Activated naive CD8-positive, alpha-beta T cell treated with anti-CD3 and anti-CD28 coated beads, Interleukin-2, amount 50 U/mL, for 24 hours (primary cell): ENCODE measurements at places on chromosomes 7 and 10.

- no peak for DNase-seq
Measured at GRCh38 chr10:11450427-11450826, 161.0 kb downstream of the USP6NL start.

DNA sequence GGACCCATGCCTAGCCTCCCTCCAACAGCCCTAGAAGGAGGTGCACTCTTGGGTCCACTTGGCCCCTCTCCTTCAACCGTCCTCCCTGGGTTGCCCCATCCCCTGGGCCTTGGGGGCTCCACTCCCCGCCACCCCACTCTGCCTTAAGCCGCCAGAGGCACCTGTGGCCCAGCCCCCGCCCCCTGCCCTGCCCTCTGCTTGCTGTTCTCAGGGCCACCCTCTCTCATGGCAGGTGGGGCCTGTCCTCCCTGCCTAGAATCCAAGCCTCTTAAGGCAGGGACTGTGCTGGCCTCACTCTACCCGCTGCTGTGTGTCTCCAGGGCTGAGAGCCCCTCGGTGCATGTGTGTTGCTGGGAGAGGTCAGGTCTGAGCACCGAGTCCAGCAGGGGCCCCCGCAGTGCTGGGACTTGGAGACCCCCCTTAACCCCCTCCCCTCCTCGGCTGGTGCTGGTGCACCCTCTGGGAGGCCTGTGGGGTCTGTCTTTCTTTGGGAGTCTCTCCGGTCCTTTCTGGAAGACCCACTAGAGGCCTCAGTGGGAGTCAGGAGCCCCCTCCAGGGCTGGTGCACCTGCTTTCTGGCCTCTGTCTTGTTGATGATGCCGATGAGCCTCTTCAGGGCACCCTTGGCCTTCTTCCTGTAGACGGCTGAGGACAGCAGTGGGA is 43.8 kb downstream of the CFAP46 start:
- DNase-seq = no peak

GRCh38 chr10:24886290-24886680 is 66.1 kb downstream of the PRTFDC1 start:
- no peak for DNase-seq

GRCh38 chr7:69193061-69193460 is 405.2 kb upstream of the AUTS2 start:
- no peak for DNase-seq

DNA sequence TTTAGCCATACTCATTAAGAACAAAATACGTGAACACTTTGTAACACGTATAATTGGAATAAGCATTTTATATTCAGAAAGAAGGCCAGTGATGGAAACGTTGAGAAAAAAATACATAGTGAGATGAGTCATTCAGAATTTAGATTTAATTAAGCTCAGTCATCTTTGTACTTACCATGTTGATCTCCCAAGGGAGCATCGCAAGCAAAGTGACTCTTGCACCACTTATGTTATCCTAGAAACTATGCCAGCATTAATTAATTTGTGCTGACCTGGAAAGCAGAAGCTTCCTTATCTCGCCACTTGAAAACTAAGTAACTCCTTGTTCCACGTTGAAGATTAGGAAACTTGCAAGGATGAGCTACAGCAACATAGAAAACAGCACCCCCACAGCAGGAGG is 9.7 kb upstream of the MPP7 start:
- DNase-seq = no peak

- no peak for DNase-seq
Measured at GRCh38 chr7:110604885-110605284, 486.0 kb upstream of the LRRN3 start.

- peak; percentile 28 for DNase-seq
Measured at GRCh38 chr7:113086431-113086888, at the start of gene GPR85. Gene GPR85, minus strand, starts transcription at chr7:113086827. Its CDS starts 2,106 bp downstream, at chr7:113084721.

- DNase-seq = peak; percentile 48
Measured at GRCh38 chr10:79049931-79050895, 18.6 kb upstream of the ZMIZ1 start.

GRCh38 chr10:33160151-33160550 is 174.3 kb downstream of the NRP1 start:
- no peak for DNase-seq

DNA sequence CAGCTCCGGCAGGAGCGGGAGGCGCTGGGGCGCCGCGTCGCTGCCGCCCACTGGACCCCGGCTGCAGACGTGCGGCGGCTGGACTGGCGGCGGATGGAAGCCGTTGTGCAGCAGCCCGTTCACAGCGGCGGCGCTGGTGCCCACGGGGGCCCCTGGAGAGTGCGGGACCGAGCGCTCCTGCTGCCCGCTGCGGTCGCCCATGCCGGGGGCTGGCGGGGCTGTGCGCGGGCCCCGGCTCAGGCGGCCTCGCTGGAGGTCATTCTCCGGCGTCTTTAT is 413 bp downstream of the PANK1 start:
- DNase-seq = no peak

DNA sequence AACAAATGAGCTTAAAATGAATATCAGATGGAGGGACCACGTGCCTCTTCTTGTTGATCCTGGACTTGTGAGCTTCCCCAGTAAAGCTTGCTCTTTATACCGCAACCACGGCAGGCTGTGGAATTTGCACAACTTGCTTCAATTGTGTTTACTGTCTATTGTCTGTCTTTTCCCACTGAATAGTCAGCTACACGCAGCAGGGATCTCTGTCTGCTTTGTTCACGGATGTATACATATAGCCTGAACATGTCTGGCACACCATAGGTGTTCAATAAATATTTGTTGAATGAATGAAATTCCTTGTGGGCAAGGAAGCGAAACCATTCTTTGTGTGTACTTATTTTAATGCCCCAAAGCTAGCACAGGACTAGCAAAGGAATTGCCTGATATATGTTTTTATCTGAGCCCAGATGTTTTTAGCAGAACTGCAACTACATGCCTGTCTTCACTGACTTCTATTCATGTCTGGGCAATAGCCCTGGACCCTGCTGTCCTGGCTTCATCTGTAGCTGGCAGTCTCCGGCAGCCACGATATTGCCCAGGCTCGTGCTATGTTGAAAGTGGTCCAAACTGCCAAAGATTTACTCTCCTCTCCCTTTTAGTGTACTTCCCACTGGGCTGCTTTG is 29.9 kb upstream of the IFRD1 start:
- no peak for DNase-seq

DNA sequence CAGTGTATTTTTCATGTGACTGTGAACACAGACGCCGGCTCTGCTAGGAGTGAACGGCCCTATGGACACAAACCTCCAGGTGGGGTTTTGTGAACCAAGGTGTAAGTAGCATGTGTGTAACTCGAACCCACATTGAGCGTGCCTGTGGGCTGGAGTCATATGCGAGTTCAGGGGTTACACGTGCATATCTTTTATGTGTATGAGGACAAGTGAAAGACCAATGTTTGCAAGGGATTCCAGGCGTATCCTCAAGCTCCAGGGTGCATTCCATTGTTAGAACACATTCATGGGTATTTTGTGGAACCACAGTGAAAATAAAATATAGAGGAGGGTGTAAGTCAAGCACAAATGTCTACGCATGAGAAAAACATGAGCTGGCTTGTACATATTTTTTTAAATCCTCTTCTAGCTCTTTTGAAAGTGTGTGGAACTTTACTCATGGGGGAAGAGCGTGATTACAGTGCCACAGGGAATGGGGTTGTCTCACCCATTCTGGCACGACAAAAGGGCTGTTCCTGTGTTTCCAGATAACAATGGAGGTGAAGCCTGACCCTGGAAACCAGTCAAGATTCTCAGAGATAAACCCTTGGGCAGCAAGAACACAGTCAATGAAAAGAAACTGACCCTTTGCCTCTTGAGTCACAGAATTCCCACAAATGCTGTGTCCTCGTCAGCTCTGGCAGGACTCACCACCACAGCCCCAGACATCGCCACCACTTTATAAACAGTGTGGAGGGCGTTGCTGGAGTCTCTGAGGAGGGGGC is 37.0 kb upstream of the GOT1 start:
- no peak for DNase-seq

- DNase-seq = no peak
Measured at GRCh38 chr10:49104323-49104722, 11.0 kb downstream of the VSTM4 start.

GRCh38 chr7:130701650-130702049 is 15.3 kb upstream of the TSGA13 start:
- no peak for DNase-seq

- no peak for DNase-seq
Measured at GRCh38 chr10:82472406-82473335, 597.7 kb downstream of the NRG3 start.

DNA sequence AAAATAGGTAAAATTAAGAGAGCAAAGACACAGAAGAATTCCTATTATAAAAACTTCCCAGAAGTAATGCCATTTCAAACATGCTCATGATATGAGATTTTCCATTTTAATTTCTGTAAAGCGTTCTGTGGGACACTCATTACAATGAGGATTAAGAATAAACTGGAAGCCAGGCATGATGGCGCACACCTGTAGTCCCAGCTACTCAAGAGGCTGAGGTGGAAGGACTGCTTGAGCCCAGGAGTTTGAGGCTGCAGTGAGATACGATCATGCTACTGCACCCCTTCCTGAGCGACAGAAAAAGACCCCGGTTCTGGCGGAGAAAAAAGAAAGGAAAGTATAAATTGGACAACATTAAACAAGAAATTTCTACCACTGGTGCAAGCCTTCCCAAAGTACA is 1.5 kb downstream of the DNA2 start:
- DNase-seq = no peak

- no peak for DNase-seq
Measured at GRCh38 chr10:101114646-101115045, 16.5 kb upstream of the TLX1 start.

- DNase-seq = no peak
Measured at GRCh38 chr10:103679096-103679790, 176.1 kb downstream of the SH3PXD2A start.

- no peak for DNase-seq
Measured at GRCh38 chr7:45230611-45231165, 73.1 kb downstream of the RAMP3 start.

- DNase-seq = no peak
Measured at GRCh38 chr7:54933643-54934042, 85.2 kb upstream of the EGFR start.

DNA sequence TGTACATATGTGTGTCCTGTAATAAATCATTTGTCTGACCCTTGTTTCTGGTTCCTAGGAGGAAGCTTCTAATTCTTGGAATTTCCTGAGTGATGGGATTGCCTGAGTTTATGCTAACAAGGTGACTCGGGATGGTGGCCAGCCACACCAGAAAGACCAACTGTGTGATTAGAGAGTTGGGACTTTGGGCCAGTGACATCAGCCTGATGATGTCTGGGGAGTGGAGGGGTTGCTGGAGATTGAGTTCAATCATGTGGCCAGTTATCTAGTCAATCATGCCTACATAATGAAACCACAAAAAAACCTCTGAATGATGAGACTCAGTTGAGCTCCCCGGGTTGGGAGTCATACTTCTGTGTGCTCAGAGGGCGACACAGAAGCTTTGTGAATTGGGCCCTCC is 23.5 kb upstream of the CARD11 start:
- DNase-seq = peak; percentile 39

- no peak for DNase-seq
Measured at GRCh38 chr7:5354460-5355232, 69.0 kb downstream of the TNRC18 start.

DNA sequence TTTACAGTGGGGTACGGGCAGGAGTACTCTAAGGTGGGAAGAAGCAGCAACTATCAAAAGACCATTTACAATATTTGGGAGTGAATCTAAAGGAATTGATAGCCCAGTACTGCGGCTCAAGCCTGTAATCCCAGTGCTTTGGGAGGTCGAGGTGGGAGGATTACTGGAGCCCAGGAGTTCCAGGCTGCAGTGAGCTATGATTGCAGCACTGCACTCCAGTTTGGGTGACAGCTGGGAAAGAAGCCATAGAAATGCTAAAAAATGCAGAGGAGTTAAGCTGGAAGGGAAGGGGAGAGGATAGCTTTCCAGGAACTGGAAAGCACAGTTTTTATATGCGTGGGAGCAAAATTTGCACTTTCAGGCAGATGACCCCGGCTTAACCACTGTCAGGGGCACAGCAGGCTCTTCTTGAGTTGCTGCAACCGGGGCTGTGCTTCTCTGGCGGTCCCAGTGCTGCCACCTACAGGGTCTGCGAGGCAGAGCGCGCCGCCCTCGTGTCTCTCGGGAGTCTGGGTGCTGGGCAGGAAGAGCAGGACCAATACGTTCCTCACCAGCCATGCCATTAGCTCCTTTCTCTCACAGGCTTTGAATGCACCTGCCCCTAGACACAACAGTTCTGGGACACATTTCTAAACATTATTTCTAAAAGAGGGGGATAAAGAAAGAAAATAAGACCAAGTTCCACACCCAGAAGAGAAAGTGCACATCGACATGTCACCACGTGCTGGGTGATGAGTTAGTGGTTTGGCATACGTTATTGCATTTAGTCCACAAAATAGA is 10.1 kb upstream of the BMPER start:
- peak; percentile 81 for DNase-seq

DNA sequence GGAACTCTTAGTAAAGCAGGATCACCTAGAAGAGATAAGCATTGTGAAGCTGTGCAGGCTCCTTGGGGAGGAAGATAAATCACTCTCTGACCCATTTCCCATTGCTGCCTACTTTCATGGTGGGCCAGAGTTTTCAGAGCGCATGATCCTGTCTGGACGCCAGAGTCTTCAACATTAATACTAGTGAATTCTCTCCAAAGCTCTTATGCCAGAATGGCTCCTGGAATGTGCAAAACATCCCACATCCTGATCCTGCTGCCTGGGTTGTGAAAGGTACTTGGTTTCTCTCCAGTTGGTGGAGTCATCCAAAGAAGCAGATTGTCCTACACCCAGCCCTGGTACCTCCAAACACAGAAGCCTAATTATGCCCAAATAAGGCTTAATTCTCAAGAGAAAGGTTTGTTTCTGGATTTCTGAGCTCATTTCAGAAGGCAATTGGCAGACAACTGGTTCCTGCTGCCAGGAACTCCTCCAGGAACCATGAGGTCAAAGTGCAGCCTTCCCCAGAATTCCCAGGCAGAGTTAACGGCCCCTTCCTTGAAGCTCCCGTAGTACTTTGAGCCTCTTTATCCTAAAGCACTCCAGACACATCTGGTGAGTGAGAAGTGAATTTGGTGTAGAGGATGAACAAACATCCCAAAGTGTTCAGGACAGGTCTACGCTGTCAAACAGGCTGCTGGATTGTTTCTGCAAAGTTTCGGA is 495.2 kb downstream of the PLXNA4 start:
- DNase-seq = no peak
